NCI-H187 (cell line): ENCODE measurements at places on chromosomes 2 and 18.

- no peak for DNase-seq
Measured at GRCh38 chr18:2173486-2173885, 397.8 kb downstream of the METTL4 start.

- DNase-seq = no peak
Measured at GRCh38 chr2:209208211-209208610, 215.6 kb upstream of the MAP2 start.

DNA sequence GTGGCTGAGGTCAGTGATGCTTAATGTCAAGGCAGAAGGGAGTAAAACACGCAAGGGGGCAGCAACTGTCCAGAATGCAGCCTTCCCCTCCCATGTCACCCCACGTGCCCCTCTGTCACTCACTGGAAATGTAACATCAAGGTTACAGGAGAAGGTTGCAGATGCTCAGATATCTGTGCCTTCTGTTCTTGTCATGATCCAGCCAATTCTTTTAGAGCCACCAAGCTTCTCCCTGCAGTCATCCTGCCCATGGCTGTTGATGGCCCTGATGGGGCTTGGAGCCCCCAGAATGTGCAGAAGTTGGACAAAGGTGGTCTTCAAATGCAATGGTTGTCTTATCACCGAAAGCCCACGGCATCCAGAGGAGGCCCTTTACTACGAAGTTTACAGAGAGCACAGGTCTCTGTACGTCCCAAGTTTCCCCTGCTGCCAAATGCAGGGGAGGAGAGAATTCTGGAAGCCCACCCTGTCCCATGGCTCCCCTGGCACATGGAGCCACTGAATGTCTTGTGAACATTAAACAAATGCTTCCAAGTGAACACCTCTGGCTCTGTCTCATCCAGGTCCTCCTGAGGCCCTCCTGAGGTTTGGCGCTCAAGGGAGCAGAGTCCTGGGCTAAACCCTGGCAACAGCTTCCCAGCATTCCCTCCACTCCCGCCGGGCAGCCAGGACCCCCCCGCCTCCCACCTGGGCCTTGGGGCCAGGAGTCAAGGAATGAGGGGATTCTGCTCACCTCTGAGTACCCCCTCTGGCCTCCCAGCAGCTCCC lies 4.5 kb upstream of the GPR55 start:
- no peak for DNase-seq

DNA sequence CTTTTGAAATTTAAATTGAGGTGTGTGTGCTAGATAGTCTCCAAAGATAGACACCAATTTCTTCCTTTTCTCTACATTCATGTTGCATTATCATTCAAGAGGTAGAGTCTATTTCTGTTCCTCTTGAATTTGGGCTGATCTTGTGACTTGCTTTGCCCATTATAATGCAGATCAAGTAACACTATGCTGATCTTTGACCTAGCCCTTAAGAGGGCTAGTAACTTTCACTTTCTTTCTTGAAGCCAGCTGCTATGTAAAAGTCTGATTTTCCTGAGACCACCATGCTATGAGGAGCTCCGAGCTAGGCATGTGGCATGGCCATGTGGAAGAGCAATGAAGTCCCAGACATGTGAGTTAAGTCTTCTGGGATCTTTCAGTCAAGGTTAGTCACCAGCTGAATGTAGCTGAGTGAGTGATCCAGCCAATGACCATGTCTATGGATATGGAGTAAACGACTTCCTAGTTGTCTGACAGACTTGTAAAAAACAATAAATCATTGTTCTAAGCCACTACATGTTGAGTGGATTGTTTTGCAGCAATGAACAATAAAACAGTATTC lies 189.4 kb upstream of the CWC22 start:
- DNase-seq = no peak

DNA sequence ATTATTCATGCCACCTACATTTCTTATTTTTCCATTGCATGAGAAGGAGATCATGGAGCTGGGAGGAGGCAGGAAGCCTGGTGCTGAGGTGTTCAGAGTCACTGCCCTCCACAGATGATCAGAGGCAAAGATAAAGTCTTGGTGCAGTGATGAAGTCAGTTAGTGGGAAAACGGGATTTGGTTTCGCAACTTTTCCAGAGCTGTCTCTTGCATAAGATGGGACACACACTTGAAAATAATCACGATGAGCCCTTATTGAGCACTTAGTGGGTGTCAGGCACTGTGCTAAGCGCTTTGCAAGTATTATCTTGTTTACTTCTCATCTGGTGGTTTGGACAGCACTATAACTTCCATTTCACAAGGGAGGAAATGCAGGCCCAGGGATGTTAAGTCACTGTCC lies 222.1 kb upstream of the SMAD2 start:
- DNase-seq = no peak

DNA sequence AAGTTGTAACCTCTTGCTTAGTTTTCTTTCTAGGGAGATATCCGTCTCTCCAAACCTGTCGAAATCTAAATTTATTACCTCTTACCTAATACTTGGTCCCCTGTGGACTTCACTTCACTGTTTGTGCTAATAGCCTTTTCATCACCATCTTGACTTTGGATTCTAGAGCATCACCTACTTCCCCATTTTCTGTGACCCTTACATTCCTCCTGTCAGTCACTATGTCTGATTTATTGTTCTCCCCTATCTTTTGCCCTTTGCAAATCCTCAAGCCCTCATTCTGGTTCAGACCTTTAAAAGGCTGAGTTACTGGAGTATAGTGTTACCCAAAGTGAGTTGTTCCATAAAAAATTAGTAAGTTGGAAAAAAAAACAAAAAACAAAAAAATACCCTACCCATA lies 7.5 kb downstream of the MYO1B start:
- DNase-seq = no peak

- DNase-seq = no peak
Measured at GRCh38 chr2:190717764-190718651, 69.1 kb downstream of the NAB1 start.

GRCh38 chr2:12759248-12759647 lies 42.5 kb downstream of the TRIB2 start:
- no peak for DNase-seq

DNA sequence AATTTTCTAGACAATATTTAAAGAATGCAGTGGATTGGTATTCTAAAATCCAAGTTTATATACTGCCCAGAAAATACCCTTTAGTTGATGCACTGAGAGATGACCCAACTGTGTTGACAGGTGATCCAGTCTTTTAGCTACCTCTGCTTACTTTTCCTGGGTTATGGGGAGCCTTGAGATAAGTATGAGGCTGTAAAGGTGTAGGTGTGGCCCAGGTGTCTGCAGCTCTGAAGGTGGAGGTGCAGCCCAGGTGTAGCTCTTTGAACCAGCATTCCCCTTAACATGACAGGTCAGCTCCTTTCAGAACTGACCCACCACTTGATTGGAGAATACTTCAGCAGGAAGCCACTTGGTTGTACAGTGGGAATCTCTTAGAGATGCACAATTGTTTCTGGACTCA lies 62.3 kb upstream of the ACSL3 start:
- DNase-seq = no peak

DNA sequence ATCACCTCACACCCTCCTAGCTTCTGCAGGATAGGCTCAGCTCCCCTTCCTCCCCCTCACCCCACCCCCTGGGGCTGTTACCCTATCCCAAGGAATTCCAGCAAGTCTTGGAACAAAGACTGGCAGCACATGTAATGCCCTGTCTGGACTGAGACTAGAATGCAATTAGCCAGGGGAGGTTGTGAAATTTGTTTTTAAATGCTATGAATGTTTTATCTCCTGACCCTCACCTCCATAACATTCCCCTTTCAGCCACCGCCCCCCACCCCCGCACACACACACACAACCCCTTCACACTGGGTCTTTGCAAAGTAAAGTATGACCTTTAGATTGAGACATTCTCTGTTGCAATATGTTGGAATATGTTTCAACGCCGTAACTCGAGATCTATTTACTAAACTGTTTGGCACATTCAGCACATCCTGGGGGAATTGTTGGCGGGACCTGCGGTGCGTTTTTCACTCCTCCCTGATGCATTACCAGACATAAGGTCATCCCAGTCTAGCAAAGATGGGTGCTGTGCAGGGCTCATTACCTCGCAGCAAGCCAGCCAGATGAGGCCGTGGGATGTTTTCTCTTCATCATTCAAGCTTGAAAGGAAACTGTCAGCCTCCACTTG lies 290.7 kb upstream of the SLC14A2 start:
- DNase-seq = no peak

DNA sequence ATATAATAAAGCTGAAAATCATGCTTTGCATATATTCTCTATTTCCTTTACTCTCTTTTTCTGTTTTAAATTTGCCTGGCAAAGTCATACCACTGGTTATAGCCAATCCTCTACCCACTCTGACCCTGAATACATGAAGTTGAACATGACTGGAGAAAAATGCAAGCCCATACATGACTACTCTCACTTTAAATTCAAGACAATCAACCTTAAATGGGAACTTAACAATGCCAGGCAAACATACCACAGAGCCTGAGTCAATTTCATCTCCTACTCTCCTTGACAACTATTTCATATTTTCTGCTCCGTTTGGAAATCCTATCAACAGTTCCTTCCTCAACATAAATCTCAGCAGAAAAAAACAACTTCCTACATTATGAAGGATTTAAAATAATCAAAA lies 22.6 kb downstream of the RAD51AP2 start:
- DNase-seq = no peak

DNA sequence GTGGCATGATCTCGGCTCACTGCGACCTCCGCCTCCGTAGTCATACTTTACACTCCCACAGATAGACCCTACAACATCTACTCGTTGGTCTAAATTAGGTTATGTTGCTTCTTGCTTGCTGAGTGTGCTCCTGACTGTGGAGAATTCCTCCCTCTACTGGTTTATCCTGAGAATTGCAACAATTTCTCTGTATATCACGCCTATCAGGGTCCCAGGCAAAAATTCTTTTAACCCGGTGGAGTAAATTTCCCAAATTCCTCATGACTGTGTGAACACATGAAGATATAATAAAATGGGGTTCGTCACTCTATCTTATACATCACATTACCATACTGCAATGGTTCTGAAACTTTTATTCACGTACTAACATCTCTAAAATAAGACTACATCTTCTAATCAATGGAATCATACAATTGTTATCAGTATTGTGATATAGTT lies 156.7 kb downstream of the EVA1A start:
- DNase-seq = no peak

GRCh38 chr2:235054919-235055318 lies 103.1 kb downstream of the SH3BP4 start:
- DNase-seq = no peak

GRCh38 chr2:239137898-239138283 lies 262.9 kb downstream of the HDAC4 start:
- DNase-seq = no peak

GRCh38 chr2:167939514-167940345 lies 307.7 kb downstream of the STK39 start:
- DNase-seq = no peak

- DNase-seq = no peak
Measured at GRCh38 chr2:230254152-230254881, 28.8 kb downstream of the SP140 start.

DNA sequence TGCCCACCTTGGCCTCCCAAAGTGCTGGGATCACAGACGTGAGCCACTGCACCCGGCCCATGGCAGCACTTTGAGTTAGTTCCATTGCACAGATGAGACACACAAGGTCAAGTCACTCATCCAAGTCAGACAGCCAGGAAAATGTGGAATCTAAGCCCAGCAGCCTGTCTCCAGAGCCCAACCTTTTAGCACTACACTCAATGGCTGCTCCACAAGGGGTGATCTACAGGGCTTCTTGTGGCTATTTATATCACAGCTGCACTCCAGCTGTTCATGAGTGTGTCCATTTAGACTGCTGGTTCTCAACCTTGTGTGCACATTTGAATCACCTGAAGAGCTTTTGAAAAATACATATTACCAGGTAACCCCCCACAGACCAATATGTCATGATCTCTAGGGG lies 72.9 kb upstream of the RPL31 start:
- DNase-seq = no peak

DNA sequence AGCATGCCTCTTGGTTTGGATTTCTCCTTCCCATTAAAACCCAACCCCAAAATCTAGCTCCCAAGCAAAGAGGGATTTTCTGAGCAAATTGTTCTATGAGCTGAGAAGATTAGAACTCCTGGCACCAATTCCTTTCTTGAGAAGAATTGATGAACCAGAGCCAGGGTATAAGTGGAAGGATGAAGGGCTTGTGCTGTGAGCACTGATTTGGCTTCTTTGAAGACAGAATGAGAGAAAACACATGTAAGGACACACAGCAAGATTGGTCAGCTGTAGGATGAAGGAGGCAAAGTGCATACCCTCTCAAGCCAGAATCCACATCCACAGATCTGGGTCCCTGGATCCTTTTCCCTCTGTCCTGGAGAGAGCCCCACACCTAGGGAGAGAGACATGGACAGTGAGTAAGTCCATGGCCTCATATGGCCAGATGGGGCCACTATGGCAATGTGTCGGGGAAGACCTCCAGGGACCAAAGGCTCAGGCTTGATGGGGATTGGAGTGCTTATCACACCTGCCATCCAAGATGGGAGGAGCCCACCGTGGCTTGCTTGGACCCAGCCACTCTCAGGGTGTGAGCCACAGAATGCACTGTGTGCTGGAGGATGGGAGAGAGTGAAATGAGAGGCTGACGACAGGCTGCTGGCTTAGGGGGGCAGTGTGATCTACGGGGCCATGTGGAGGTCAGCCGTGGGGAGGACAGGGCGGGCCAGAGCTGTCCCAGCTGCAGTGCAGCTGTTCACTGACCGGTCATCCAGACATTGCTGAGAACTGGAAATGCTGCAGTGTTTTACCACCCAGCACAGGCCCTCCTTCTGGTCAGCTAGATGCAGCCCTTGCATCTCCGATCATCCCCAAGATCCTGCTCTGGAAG lies 339.8 kb downstream of the CYP26B1 start:
- DNase-seq = no peak

GRCh38 chr2:16127958-16128357 lies 187.6 kb downstream of the MYCN start:
- DNase-seq = no peak

- DNase-seq = no peak
Measured at GRCh38 chr2:221518201-221518934, 53.7 kb downstream of the EPHA4 start.

DNA sequence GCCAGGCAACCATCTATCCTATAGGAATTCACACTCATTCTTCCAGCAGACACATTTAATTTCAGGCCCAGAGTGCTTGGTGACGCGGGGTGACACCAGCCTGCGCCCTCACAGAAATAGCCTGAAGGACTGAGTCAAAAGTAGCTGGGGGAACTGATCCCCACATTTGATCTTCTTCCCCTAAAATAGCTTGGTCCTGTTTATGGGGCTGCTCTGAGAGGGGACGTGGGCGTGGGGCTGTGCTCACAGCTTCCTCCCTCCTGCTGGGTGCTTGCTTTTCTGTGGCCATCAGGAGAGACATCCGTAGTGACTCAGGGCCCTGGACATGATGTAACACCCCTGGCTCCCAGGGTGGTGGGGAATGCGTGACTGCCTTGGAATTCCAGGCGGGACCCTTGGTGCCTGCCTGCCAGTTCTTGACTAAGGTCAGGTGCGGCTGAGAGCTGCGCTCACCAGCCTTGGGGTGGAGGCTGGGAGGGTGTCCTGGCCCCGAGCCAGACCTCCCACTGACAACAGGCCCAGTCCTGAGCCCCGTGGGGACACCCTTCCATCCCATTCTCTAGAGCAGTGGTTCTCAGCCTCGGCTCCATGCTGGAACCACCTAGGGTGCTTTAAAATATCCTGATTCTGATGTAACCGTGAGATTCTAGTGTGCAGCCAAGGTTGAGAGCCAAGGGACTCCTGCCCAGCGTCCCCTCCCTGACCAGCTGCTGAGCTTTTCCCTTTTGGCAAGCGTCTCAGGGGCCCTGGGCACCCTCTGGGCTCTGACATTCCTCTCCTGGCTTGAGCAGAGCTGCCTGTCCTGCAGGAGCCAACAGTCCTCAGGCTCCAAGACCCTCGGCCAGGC lies 47.4 kb upstream of the SMAD7 start:
- no peak for DNase-seq
